ENCODE measurements at places on chromosomes 12 and 14.

GRCh38 chr12:123490089-123490488, 32.1 kb downstream of the SNRNP35 start:
- no peak for DNase-seq

DNA sequence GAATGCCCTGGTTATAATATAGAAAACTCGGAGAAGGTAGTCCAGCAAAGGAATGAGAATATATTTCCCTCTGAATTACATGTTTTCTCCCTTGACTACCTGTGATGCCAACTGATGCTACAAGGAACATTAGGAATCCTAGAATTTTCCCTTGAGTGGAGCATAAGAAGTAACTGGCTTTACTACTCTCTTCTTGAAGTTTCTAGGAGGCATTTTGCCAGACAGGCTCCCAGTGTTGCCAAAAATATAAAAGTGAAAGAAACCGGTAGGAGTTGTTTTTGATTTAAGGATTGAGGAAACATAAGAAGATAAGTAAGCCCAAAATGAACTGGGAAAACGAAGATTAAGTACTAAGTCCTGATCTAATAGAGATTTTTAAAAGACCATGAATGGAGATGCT, 693.4 kb downstream of the NOVA1 start:
- DNase-seq = no peak

GRCh38 chr12:131076791-131077747, 123.4 kb downstream of the ADGRD1 start:
- no peak for DNase-seq

DNA sequence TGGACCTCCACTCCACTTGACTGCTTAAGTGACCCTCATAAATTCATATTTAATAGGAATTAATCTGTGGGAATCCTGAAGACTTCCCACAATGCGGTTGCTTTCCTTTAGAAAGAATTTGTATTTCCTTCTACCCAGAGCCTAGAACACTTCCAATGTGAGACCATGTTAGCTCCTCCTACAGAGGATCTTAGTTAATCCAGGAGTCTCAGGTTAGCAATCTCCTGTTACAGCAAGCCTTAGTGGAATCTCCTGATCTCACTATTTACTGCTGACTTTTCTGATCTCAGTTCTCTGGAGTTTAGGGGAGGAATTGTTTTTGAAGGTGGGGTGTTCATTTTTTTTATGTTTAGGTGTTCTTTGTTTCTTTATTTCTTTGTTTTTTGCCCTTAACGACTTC, 186.0 kb downstream of the SLC25A21 start:
- DNase-seq = no peak

- DNase-seq = no peak
Observed at GRCh38 chr12:18242380-18243089, 18.8 kb upstream of the PIK3C2G start.

DNA sequence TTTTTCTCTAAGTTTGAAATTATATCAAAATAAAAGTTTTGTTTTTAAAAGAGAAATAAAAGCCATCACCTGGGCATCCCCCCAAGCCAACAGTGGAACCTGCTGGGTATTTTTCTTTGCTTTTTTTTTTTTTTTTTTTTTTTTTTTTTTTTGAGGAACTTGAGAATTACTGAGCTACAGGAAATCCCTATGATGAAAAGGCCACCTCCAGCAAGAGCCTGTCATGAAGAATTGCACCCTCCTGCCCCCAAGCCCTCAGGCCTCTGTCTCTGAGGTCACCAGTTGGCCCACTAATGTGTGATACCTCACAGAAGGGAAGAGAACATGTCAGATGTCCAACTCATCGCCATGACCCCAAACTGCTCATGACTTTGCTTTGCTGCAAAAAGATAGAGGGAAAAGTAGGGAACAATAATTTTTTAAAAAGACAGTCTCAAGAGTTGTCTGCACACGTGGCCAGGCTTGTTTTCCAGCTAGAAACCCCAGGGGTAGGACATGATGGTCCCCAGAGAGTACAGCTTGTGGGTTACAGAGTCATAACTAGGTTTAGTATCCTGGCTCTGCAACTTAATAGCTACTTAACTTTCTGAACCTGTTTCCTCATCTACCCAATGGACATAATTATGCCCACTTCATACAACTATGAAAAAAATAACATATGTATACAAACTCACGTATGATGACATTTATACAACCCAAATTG, 124.3 kb upstream of the EGLN3 start:
- DNase-seq = no peak

DNA sequence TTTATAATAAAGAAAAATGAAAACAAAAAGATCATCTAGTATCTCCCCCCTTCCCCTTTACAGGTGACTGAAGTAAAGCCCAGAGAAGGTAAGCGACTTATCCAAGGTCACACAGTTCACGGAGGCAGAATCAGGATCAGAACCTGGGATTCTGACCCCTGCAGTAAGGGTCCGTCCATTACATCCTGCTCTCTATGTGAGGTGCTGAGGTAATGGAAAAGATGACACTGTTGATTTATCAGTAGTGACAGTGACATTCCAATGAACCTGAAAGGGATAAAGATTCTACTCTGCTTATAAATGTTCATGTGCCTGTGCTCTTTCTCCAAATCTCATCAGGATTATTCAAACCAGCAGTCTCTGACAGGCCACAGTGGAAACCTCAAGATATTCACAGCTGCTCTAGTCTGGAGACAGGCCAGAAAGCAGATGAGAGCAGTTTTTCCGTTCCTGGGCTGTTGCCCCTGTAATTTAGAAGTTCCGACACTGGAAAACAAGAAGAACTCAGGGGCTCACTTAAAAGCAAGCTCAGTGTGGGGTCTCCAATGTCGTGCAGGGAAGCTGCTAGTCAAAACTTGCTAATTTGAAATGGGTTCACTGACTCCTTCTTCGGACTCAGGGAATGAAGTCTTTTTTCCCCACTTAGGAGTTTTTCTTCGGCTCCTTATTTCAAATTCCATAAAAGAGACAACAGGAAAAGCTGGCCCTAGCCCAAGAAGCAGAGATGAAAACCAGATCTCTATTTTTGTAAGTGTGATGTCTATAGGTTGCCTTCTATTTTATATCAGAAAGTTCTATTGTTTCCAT, 131.8 kb upstream of the EEA1 start:
- DNase-seq = peak; percentile 21

DNA sequence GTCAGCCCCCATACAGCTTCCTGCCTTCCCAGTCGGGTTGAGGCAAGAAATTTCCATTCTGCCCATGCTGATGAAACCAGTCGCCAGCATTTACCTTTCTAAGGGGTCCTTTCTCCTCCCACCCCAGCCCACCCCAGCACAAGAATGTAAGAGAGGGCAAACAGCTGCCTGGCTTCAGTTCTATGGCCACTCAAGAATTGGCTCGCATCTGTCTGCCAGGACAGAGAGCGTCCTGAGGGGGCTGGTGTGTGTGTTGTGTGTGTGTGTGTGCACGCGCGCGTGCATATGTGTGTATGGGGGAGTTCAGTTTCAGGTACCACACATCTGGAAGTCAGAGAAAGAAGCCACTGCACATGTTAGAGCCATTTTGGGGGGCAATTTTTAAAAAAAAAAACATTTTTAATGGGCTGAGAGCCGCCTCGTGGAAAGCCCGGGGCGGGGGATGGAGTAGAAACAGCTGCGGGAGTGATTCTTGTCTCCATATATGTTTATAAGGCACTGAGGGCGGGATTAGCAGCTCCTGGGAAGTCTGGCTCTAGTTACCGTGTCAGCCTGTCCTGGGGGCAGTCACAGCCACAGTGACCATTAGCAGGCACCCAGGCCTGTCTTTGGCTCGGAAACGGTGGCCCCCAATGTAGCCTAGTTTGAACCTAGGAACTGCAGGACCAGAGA, at the start of gene WNT5B:
Gene WNT5B, plus strand, starts transcription at position 566 of the 672 bp plus-strand sequence. CDS start 2,124 bp downstream, outside the sequence.
- DNase-seq = no peak

- no peak for DNase-seq
Observed at GRCh38 chr12:65082406-65082805, 38.7 kb downstream of the WIF1 start.

- DNase-seq = no peak
Observed at GRCh38 chr14:57008534-57008933, 198.3 kb upstream of the OTX2 start.

DNA sequence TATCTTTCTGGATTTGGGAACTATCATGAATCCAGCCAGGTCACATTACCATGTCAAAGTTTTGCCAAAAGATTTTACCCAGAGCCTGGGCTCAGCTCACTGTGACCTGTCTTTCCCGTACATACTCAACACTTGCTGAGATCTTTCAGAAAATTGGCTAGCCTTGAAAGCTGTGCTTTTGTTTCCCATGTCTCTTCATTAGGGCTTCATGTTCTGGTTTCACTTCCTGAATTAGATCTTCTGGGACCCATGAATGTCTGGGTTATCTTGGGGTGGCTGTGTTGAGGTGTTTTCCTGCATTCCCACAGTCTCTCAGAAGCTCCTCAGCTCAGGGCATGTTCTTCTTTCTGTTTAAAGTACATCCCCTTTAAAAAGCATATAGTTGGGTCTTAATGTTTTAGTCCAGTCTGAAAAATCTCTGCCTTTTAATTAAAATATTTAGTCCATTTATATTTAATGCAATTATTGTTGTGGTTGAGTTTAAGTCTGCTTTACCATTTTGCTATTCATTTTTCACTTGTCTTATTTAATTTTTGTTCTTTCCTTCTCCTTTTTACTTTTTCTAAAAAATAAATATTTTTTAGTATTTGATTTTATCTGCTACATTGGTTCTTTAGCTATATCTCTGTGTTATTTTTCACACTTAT, 242.7 kb downstream of the VRK1 start:
- no peak for DNase-seq

DNA sequence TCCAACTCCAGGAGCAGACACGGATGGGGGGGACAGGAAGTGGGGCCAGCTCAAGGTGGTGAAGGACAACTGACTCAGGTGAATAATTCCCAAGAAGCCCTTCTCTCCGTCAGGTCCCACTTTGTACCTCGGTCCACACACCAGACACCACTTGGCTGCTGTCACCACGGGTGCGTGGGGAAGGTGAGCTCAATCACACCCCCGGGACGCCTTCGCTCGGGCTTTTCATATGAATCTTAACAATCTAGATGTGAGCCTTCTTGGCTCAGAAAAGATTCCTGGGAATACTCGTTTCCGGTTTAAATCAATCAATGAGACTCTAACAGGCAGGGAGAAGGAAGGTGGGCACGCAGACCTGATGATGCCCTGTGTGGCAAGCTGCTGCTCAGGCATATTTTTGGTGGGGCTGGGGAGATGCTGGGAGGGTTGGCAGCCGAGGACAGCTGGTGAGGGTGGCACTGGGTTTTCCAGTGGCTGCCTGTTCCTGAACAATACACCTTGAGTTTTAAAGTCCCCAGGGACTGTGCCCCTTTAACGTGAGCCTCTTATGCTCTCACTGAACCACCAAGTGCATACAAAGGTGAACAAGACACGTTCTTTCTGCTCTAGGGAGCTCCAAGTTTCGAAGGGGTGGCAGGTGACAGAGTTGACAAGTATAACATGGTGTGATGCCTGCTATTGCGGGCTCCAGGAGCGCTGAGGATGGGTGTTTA, 5.1 kb downstream of the TESC start:
- DNase-seq = no peak
